ENCODE measurements at places on chromosomes 2 and 18. TPM values are rescaled to one million over a fixed set of nuclear protein-coding genes. Genes with fewer than 3 reads are reported as not detected.

ADI1 gene
- 20.6 TPM for polyA plus RNA-seq

MPHOSPH10 gene
- polyA plus RNA-seq: 74.8 TPM

FAM110C gene
- not detected for polyA plus RNA-seq

OTOS gene
- not detected for polyA plus RNA-seq

DNA sequence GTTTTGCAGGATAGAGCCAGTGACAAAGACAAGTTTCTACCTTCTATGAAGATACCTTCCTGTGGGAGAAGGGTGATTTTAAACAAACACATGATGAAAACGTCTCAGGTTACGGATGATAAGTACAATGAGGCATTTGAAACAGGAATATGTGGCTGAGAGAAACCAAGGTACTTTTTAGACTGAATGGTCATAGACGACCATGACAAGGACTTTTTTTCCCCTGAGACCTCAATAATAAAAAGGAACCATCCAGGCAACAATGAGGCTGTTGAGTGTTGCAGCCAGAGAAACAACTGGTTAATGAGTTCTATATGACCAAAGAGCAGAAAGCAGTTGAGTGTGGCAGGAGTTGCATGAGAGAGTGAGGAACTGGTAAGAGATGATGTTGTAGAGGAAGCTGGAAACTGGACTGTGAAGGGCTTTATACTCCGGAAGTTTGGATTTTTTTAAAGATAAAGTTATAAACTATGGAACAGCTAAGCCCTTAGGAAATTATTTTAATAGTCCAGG is 306.1 kb upstream of the CYRIA start:
- no peak for DNase-seq

DNA sequence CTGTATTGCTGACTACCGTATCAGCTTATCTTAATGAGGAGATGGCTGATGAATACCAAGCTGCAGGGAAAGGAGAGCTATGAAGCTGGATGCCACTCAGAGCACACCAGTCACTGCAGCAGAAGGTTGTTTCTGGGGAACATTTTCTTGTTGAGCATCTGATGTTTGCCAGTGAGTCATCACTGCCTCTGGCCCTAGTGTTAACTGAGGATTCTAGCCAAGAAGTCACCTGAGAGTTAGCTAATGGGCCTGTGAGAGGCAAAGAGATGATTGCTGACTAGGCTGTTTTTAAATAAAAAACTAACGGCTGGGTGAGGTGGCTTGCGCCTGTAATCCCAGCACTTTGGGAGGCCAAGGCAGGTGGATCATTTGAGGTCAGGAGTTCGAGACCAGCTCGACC is 37.9 kb downstream of the CCDC150 start:
- DNase-seq: no peak

- peak; percentile 29 for DNase-seq
These were observed 17.1 kb upstream of the ANKRD62 start for GRCh38 chr18:12076424-12077140.

DNA sequence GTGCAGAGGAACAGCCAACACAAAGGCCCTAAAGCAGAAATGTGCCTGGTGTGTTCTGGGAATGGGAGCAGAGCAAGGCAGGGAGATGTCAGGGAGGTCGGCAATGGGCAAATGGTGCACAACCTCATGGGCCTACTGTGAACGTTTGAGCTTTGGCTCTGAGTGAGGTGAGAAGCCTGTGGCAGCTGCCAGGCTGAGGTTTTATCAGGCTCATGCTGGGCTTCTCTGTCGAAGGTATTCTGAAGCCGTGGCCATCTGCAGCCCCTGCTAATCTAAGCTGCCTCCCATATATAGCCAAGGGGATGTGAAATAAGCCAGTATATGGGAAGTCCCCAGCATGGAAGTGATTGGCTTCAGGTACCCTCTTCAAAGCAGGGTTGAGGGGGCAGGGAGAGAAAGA is 193.3 kb downstream of the SLC4A3 start:
- no peak for DNase-seq

- DNase-seq: no peak
These were observed 1.9 kb downstream of the TFPI start for GRCh38 chr2:187552381-187552780.

- no peak for DNase-seq
These were observed 19.8 kb downstream of the PROC start for GRCh38 chr2:127437781-127438726.

DNA sequence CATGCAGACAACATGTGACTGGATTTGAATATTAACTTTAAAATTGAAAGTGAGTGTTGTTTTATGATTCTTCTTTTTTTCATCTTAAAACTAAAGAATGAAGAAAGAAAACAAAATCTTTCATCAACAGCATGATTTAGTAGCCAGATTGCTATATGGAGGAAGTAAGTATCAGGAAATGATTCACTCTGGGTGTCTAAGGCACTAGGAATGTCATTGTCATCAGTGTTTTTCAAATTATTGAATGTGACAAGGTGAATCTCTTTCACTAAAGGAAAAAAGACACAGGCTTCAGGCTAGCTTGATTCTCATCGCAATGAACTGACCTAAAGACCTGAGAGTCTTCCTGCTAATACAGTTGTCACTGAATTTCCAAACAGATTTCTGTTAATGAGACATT is 430.1 kb downstream of the FBXO15 start:
- no peak for DNase-seq

DNA sequence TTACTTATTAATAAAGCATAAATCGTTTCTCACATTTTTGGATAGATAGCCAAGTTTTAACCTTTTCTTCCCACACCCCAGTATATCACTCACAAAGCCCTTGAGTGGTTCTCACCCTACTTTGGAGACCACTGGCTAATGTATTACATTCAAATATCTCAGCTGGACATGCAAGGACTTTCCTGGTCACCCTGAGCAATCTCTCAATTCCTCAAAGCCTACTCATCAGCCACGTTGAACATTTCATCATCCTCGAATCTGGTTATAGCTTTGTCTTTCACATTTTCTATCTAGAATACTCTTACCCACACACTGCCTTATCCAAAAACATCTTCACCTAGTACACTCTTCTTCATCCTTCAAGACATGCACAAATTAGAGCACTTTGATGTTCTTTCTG is 71.1 kb upstream of the MAPRE2 start:
- no peak for DNase-seq

DNA sequence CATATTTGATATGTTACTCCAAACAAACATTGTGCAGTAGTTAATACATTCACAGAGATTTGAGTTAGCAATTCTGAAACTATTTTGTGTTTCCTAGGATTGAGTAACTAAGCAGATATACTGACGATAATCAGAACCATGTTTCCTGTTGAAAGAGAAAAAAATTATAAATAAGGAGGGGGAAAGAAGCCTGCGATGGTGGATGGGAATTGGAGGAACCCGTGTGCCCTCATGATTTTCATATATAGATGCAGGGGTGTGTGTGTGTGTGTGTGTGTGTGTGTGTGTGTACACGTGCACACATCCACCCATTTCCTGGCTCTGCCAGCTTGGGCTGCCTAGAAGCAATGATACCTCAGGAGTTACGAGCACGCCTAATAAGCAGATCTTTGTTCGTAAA is 56.9 kb downstream of the LPIN2 start:
- no peak for DNase-seq

DNA sequence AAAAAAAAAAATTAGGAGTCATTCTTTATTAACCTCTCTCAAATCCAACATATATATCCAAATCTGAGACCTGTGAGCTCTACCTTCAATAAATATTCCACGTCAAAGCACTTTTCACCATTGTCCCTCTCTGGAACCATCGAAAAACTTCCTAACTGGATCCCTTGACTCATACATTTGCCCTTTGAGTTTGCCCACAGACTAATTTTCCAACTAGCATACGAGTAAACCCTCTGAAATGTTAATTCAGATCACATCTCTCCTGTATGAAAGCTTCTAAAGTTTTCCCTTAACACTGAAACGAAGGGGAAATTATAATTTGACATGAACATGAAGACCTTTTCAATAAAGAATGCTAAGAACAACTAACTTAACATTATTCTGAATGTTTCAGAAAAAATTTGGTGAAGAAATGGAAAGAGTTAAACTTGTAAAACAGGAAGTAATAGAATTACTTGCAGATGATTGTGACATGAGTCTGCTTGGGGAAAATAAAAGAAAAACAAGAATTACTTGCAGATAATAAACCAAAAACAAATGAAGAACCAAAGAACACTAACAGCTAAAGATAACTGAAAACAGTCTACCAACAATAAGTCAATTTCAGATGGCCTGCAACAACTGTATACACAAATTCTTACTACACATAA is 110.6 kb downstream of the C2orf74 start:
- DNase-seq: no peak

- no peak for DNase-seq
These were observed 118.7 kb downstream of the EPB41L3 start for GRCh38 chr18:5424903-5425664.

GRCh38 chr2:64463781-64464180 is 9.8 kb downstream of the LGALSL start:
- no peak for DNase-seq

- DNase-seq: no peak
These were observed 458 bp downstream of the HYCC2 start for GRCh38 chr2:201070948-201071478.

DNA sequence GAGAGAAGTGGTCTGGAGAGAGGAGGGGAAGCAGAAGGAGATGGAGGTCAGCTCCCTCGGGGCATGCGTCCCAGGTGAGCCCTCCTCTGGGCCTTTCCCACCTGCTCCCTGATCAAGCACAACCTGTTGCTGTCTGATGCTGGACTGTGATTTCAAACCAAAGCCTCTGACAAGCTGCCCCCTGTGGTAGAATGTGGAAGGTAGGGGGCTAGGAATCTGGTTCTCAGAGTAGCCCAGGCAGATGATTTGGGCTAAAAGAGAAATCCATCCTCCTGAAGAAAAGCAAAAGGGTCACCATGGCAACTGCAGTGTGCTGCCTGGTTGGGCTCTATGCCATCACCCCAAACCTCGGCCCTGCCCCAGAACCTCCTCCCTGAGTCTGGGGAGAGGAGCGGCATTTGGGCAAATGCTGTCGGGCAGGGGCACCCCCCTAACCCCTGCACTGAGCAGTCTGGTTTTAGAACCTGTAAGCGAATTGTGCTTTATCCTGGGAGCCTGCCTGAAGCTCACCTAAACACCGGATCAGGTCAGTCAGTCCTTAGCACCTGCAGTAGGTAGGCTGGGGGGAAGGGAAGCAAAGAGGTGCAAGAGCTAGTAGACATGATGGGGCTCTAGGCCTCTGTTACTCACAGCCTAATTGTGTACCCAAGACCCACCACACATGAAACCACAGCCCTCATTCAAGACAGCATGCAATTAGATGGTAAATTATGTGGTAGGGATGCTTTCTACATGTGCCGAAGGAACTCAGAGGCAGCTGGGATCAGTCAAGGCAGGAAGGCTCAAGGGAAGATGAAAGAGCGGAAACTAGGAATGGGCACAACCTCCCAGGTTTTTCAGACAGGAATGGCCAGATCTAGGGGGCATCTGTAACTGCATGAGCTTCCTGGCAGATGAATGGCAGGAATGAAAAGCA is 83.5 kb downstream of the DNMT3A start:
- DNase-seq: no peak

DNA sequence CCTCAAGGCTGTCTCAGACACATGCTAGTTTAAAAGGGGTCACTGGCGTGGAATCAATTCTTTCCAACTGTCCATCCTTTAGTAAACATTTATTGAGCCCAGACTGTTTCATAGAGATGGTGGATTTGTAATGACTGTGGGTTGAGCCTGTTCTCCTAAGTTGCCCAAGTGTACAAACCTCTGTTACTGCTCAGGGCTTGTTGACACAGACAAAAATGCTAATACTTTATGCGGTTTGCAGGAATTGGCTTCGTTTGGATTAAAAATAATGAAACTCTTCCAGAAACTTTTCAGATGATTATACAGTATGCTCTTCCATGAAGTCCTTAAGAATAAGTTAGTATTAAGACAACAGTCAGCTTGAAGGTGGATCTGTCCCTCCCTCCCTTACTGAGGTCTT is 83.6 kb upstream of the MGAT5 start:
- DNase-seq: no peak

All from K562 (cell line).